Left kidney (tissue), 8 donors: ENCODE measurements at places on chromosomes 6 and 20.
A peak's percentile ranks its signal among the peaks of the same experiment; 100 is the strongest.

GRCh38 chr6:7249946-7250643, 62.9 kb downstream of the SSR1 start:
- no peak for DNase-seq

DNA sequence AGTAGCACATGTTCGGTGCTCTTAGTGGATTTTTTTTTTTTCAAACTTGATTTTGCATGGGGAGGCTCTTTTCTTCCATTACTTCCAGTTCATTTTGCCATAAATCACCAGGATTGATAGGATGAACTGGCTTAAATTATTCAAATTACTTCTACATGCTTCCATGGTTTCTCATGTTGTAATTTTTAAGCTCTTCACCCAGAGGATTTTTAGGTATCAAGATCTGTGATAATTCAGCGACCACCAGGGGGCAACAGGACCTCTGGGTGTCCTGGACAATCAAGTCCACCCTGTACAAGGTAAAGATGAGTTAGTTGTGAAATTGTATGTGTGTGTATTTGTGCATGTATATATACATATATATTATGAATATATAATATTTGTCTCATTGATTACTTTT, 4.2 kb upstream of the EPHA7 start:
- DNase-seq = peak; percentile 75

DNA sequence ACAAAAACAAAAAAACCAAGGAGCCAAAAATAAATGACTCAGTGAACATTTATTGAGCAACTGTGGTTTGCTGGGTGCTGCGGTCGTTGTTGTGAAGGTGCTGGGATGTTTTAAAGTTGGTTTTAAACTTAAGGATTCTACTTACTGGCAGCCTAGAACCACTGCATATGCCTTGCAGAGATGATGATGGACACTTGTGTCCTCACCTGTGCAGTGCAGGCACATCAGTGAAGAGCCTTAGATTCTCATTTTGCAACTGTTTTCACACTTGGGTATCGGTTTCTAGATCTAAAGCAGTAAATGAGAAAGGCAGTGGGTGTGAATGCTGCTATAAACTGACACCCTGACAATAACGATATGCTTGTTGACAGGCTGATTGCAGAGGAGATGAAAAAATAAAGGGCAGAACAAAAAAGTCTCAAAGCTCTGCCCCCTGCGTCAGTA, 68.8 kb downstream of the UTRN start:
- no peak for DNase-seq

DNA sequence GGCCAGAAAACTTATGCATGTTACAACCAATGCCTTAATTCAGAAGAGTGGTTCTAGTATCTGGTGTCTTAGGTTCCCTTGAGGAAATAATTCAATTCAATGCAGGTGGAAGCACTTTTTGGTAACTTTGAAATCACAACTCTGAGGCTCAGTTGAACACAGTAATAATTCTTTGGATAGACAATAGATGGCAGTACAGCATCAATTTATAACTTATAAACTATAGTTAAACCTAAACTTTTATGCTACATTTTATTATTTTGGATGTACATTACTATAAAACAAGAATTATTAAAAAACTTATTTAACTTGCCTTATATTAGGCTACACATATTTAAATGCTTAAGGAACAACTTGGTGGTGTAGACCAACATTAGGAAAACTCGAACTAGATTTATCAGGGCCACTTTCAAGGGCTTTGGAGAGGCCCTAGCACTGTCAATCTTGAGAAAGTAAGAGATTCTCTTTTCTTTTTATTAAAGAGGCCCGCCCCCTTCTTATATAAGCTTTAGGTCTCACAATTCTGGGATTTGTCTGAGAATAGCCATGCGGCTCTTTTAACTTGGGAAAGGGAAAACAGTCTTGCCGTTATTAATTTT, 85.9 kb downstream of the CRYBG1 start:
- DNase-seq = no peak

- DNase-seq = no peak
Observed at GRCh38 chr6:16543521-16543920, 217.7 kb downstream of the ATXN1 start.

DNA sequence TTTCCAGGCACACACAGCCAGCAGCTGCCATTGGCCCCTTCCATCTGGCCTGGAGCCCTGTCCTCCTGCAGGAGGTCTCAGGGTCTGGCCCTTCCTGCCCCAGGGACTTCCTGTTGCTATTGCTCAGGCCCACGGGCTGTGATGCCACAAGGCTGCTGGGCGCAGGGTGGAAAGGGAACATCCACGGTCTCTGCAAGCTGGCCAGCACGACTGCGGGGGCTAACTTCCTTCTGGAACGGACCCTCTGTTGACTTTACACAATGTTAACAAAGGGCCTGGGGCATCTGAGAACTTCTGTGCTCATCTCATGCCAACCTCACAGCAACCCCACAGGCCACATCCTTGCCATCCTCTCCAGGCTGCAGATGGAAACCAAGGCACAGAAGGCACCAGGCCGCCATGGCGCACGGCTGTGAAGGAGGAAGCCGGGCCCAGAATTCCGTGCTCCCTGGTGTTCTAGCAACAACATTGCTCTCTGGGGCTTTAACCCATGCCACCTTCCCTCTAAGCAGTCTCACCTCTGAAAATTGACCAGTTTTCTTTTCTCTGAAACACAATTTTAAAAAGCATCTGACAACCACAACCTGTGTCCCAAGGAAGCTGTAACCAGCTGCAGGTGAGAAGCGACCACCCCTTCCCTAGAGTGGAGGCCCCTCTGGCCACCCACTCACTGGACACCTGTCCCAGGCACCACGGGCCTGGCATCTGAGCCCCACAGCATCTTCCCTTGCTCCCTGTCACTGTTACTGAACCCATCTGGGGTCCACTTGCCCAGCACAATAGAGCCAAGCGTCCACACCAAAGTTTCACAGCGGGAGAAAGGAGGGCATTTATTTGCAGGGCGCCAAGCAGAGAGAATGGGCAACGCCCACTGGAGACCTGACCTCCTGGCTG, 261.3 kb downstream of the CDH4 start:
- DNase-seq = no peak

- no peak for DNase-seq
Observed at GRCh38 chr6:52307900-52308372, 23.4 kb upstream of the MCM3 start.

- DNase-seq = no peak
Observed at GRCh38 chr6:44050872-44051505, 76.3 kb downstream of the MRPL14 start.

DNA sequence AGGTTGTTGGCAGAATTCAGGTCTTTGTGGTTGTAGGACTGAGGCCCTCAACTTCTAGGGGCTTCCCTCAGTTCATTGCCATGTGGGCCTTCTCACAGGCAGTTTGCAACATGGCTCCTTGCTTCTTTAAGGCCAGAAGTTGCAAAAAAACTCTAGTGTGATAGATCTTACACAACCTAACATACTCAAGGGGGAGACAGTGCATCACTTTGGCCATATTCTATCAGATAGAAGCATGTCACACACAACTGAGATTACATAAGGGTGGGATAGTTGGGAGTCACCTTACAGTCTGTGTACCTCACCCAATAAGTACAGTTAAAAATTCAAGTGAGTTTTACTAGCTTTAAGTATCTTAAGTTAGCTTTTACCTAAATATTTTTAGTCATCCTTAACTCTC, 1.6 kb downstream of the SIRPD start:
- DNase-seq = no peak

- no peak for DNase-seq
Observed at GRCh38 chr20:54221996-54222890, 14.4 kb downstream of the PFDN4 start.

- no peak for DNase-seq
Observed at GRCh38 chr6:130204322-130204721, 18.4 kb downstream of the SAMD3 start.

- DNase-seq = no peak
Observed at GRCh38 chr6:40848868-40849514, 190.0 kb downstream of the UNC5CL start.

DNA sequence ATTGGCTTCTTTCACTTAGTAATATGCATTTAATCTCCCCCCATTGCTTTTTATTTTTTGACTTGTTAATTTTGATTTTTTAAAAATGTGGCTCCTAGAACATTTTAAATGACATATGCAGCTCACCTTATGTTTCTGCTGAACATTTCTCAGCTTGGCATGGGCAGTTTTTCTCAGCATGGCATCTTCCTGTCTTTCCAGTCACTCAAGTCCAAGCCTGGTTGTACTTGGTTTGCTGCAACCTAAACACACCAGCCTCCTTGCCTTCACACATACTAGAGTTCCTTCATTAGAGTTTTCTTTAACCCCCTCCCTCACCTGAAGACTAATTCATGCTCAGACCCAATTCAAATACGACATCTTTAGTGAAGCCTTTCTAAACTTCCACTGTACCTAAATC, 86.4 kb downstream of the ZHX3 start:
- no peak for DNase-seq

DNA sequence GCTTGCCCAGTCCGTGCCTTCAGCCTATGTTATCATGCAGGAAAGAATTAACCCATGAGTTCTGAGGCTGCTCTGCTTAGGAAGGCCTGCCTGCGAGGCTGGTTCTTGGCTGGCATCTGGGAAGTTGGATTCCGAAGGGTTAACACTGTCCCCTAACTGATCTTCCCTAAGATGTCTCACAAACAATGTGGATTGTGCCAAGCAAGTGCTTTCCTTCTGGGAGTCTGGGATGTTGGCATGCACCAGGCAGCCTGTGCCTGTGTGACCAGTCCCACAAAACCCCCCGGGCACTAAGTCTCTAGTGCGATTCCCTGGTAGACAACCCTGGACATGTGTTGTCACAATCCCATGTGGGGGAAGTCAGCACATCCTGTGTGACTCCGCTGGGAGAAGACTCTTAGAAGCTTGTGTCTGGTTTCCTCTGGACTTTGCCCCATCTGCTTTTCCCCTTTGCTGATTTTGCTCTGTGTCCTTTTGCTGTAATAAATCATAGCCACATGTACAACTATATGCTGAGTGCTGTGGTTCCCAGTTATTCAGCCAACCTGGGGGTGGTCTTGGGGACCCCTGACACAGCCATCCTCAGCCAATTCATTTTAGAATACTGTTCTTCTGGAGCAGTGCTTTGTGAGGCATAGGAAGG, 83.8 kb downstream of the SLC22A23 start:
- no peak for DNase-seq

- DNase-seq = no peak
Observed at GRCh38 chr6:165705941-165706340, 42.9 kb upstream of the PDE10A start.

GRCh38 chr6:152161501-152161900, 354.0 kb downstream of the ESR1 start:
- no peak for DNase-seq

DNA sequence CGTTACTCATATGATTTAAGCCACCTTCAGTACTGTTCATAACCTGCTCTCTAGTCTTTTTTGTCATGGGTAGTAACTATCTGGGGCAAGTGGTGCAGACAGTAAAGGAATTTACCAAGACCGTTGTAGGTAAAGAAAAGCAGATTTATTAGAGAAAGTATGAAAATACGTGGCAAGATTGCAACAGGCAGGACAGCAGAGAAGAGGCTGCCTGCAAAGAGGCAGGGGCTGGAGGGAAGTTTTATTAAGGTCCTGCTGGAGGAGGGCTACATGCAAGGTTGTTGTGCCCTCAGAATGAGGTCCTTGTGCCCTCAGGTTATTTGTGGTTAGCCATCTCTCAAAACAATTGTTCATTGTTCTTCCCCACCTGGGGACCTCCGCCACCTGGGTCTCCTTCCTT, 444.3 kb downstream of the BCKDHB start:
- DNase-seq = no peak

DNA sequence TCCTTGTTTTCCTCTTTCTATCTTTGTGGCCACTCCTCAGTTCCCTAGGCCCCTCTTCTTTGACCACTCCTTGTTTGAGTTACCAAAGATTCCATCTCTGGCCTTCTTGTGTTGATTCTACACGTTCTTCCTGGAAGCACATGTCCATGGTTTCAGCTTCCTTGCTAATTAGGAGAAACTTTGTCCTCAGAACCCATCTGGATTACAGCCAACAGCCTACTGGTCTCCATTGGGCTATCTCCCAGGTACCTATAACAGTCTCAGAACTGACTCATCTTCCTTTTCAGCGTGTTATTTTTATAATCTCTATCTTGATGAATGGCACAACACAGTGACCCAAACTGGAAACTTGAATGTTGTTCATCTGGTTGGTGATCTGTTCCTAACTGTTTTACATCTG, 17.5 kb downstream of the PTPRA start:
- DNase-seq = no peak

DNA sequence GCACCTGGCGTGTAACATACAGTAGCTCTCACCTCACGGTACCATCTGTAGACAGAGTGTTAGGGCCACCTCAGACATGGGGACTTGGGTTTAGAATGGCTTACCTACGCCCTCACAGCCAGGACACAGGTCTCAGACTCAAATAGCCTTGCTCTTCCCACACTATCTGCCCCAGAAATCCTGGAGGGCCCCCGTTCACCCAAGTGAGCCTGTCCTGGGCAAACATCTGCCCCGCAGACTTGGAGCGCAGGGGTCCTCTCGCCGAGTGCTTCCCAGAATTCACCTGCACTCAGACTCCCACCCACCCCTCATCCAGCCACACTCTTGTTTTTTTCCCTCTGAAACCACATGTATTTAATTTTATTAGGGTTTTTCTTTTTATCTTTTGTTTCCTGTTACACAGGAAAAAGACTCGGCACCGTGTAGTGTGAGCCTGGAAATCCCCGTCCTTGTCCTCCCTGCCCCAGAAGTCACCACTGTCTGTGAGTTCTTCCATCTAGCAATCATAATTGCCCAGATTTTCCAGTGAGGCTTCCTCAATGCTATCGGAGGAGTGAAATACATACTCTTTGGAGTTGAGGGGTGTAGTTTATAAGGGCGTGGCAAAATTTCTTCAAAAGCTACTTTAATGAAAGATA, 17.1 kb upstream of the MAP1LC3A start:
- DNase-seq = no peak

GRCh38 chr20:61913423-61914225, 152.1 kb downstream of the TAF4 start:
- no peak for DNase-seq

DNA sequence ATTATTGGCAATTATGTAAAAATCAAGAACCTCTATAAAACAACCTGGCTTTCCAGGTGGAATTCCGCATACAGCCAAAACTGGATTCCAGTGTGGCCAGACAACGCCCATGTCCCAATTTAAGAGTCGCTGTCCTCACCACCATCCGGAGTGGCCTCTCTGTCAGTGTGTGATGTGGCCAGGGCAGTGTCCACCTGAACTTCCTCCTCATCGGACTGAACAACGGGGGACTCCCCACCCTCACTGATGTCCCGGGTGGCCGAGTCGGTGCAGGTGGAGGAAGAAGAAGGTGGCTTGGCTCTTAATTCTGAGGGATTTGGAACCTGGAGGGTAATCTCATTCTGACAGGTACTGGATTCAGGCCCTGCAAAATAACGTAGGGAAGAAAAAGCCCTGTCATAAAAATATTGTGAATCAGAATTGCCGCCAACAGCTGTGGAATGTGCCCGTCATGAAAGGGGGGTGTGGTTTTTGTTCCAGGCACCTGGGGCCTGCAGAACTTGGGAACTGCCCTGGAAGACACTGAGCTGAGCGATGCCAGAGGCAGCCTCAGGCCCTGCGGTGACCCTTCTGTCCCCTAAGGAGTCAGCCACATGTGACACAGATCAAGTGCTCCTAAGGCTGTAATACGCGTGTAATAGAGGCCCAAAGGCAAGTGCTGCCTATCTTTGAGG, 139.8 kb downstream of the DTNBP1 start:
- DNase-seq = no peak

- no peak for DNase-seq
Observed at GRCh38 chr6:144756469-144756868, 471.3 kb downstream of the UTRN start.
